ENCODE measurements at places on chromosomes 7 and 10.

DNA sequence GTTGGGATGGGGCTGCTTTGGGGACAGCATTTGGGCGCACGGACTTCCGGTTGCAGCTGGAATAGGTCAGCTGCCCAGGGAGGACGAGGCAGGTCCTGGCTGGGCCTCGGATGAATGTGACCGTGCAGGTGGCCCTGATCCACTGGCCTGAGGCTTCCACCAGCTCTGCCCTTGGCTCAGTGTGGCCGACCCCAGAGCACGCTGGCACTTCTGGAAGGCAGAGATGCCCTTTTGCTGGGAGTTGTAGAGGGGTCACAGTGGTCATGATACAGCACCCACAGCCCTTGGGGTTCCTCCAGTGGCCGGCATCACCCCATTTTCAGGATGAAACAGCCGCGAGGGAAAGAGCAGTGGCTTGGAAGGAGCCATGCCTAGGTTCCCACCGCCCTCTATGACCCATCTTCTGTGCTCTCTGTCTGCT lies 19.0 kb downstream of the ADCY1 start:
- no peak for DNase-seq

GRCh38 chr10:104099941-104100340 lies 14.3 kb upstream of the COL17A1 start:
- DNase-seq: no peak

GRCh38 chr7:23247046-23247602 lies 549 bp downstream of the GPNMB start:
- DNase-seq: peak; percentile 6

GRCh38 chr10:36722777-36723176 lies 402.6 kb upstream of the ANKRD30A start:
- no peak for DNase-seq

DNA sequence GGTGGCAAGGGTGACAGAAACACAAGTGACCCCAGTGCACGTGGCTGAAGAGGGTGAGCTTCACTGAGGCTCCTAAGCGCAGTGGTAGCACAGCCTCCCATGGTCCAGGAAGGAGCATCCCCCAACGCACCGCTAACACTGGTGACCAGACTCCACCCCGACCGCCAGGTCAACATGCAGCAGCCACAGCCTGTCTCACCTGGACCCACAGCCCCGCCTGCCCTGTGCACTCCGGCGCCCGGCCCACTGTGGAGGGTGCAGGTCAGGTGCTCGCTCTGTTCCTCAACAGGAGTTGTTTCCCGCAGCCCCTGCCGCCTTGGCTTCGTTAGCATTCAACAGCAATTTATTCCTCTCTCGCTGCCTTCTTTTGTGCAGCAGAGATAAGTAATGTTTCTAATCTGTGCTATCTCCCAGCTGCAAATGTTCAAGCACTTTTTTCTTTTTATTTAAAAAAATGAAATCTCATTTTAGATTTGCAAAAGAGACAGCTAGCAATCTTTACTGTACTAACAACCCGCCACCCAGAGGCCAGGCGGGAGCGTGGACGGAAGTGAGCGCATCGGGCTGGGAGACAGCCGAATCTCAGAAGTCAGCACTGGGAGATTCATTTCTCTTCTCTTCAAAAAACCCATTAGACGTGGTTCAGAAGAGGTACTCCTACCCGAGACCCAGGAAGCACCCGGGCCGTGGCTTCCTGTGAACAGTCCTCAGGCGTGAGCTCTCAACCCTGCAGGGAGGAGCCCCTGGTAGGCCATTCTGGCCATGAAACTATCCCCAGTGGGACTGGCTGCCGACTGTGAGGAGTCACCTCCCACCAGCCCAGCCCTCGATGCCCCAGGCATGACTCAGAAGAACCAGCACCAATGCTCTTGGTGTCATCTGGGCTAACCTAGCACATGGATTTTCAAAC lies 133.4 kb downstream of the MAD1L1 start:
- DNase-seq: no peak

DNA sequence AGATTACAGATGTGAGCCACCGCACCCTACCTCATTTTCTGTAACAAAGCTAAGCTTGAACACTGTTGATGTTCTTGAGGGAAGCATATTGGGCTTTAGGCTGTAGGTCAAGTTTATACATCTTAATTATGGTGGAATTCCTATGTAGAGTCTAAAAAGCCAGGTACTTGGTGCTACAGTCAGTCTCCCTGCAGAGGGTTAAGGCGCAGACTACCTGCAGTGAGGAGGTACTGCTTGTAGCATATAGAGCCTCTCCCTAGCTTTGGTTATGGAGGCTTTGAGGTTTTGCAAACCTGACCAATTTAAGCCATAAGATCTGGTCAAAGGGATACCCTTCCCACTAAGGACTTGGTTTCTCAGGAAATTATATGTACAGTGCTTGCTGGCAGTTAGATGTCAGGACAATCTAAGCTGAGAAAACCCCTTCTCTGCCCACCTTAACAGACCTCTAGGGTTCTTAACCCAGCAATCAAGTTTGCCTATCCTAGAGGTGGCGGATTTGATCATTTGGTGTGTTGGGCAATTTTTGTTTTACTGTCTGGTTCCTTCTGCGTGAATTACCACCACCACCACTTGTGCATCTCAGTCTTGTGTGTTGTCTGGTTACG lies 6.0 kb downstream of the PPIA start:
- DNase-seq: no peak

- DNase-seq: no peak
These were observed 25.6 kb downstream of the CACUL1 start for GRCh38 chr10:118729200-118729599.

- peak; percentile 68 for DNase-seq
These were observed 297.3 kb upstream of the LYZL1 start for GRCh38 chr10:28991333-28992270.

All from lung (tissue), 17 donors.